ENCODE measurements at places on chromosomes 3 and 15.

- no peak for DNase-seq
Measured at GRCh38 chr3:42216302-42216701, 49.7 kb downstream of the CCK start.

DNA sequence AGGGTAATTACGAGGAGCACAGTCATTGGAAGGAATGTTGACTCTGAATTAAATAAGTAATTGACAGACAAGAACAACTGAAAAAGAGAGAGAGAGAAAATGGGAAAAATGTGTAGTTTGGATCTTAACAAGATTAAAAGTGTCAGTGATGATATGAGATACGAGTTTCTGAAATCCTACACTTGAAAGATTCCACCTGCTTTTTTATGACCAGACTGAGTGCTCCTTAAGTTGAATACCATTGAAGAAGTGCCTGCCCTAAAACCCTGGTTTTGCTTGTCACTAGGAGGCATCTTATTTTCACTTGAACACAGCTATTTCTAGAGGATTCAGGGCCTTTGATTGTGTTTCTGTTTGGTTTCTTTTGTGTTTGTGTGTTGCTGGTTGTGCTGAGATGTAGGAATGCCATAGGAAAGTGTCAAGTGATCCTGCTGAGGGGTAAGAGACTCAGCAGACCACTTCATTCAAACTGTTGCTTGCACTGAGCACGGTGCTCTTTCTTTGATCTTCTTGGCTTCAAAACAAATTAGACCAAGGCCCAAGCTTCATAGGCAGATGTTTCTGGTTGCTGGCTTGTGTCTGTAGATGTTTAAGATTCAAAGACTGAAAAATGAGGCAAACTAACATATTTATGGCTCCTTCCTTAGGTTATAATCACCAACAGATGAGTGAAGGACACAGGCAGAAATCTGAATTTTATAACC, 17.2 kb upstream of the ABHD10 start:
- no peak for DNase-seq

- DNase-seq = no peak
Measured at GRCh38 chr3:71369701-71370391, 213.7 kb downstream of the FOXP1 start.

DNA sequence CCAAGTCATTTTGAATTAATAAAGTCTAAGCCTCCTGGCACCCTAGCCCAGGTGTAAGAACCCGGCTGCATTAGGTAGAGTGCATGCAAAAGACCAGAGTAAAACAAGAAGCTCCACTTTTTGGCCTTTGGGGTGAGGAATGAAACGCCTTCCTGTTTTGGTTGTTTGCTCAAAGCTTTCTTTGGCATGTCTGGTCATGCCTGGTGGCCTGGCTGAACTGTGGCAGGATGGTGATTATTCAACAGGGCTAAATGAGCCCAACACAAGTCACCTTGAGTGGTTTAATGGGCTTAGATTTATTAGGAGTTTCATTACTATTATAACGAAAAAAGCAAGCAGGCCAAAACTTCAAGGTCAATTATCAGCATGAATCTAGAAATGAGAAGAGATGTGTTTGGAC, 40.9 kb upstream of the LDHAL6B start:
- no peak for DNase-seq

GRCh38 chr3:165859061-165859460, 21.8 kb upstream of the BCHE start:
- no peak for DNase-seq

- no peak for DNase-seq
Measured at GRCh38 chr3:127209840-127210653, 17.1 kb downstream of the PRR23E start.

GRCh38 chr3:116056280-116056679, 389.0 kb downstream of the LSAMP start:
- DNase-seq = no peak

GRCh38 chr15:40928821-40929659, at the start of gene DLL4:
Gene DLL4 (plus strand): TSS chr15:40929340. CDS start chr15:40929669, 329 bp downstream.
- no peak for DNase-seq

- DNase-seq = no peak
Measured at GRCh38 chr3:184366619-184367289, 5.2 kb downstream of the POLR2H start.

GRCh38 chr3:184347321-184348056, 10.1 kb downstream of the FAM131A start:
- no peak for DNase-seq

GRCh38 chr3:26799679-26800317, 177.2 kb downstream of the LRRC3B start:
- DNase-seq = no peak

DNA sequence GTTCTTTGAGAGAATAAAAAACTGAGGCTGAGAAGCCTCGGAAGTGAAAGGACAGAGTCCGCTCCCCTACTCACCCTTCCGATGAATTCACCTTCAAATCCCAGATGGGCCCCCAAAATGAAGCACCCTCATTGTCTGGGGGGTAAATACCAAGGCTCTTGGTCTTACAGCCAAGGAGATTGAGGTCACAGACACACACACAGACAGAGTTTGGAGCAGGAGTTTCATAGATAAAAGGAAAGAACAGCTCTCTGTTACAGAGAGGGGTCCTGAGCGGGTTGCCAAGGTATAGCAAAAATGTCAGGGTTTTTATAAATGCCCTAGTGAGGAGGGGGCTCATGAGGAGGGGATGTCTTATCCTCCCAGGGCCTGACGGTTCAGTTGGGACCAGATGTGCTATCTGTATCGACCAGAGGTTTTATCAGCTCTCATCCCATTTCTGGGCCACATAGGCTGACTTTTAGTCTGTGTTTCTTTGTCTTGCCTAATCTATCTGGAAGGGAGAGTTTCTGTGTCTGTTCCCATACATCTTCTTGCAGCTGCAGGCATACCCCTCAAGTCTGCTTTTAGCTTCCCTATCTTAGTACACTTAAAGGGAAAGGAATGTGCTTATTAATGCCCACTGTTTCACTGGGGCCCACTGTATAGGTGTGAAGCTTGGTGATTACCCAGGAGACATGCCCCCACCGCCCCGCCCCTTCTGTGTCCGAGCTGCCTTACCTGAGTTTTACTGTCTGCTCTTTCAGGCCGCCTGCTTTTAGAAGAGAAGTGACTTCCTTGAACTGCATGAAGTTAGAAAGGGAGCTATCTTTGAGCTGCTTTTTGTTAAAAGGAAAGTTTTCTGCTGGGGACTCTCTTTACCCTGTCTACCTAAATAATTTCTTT, 66.8 kb upstream of the ATP11B start:
- no peak for DNase-seq

GRCh38 chr3:175161291-175161690, 302.2 kb downstream of the NAALADL2 start:
- DNase-seq = no peak

GRCh38 chr3:135760581-135760980, 204.9 kb upstream of the PPP2R3A start:
- no peak for DNase-seq

- DNase-seq = no peak
Measured at GRCh38 chr3:149288655-149289054, 44.8 kb downstream of the TM4SF18 start.

DNA sequence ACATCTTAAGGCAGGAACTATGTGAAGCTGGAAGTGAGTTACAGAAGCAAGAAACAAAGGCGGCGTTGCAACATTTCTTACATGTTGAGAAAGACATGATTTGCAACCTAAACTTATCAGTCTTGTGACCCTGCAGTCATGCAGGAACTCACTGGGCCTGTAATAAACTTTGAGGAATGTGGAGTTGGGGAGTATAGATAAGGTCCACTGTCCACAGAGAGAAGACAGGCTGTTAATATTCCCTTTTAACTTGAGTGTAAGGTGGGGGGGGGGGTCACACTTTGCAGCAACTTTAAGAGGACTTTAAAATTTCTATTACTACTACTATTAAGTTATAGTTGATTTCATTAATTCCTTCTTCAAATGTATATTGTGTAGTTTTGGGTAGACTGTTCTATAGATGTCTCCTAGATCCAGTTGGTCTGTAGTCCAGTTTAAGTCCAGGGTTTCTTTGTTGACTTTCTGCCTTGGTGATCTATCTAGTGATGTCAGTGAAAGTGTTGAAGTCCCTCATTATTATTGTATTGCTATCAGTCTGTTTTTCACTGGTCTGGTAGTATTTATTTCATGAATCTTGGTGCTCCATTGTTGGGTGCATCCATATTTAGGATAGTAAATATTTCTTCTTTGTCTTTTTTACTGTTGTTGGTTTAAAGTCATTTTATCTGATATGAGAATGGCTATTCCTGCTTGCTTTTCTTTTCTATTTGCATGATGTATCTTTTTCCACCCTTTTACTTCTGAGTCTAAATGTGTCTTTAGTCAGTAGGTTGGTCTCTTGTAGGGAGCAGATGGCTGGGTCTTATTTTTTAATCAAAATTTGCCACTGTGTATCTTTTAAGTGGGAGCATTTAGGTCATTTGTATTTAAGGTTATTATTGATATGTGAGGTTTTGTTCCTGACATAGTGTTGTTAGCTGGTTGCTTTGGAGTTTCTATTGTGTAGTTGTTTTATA, 15.6 kb upstream of the FAM98B start:
- DNase-seq = no peak

GRCh38 chr3:188108703-188109412, 45.1 kb upstream of the LPP start:
- DNase-seq = no peak

- DNase-seq = no peak
Measured at GRCh38 chr3:195896361-195897080, 11.8 kb downstream of the TNK2 start.

DNA sequence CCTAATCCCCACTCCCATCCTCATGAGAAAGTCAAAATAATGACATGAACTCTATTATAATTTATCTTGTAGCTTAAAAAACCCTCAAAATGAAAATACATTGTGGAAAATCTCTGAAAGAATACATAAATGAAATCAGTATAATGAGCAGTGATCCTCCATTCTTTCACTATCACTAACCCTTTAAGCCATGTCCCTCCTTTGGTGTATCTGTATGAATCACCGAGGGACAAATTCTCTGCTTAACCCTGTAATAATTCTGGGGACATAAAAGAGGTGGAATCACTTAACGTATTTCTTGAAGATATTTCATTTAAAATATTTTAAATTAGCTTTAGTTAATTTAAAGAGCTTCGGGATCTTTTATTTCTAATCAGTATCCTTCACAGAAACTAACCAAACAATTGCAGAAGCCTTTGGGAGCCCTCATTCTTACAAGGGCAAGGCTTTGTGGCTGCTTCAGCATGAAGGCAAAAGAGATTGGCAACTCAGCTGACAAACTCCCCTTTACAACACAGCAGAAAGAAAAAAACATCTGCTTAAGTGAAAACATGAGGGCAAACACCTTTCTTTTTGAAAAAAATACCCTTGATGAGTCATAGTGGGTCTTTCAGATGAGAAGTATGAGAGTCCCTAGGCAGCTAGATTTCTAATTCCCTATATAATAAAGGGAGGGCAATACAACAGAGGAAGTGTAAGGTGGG, 44.0 kb upstream of the ALCAM start:
- DNase-seq = no peak

GRCh38 chr15:91759560-91759959, 93.9 kb upstream of the SLCO3A1 start:
- DNase-seq = no peak

DNA sequence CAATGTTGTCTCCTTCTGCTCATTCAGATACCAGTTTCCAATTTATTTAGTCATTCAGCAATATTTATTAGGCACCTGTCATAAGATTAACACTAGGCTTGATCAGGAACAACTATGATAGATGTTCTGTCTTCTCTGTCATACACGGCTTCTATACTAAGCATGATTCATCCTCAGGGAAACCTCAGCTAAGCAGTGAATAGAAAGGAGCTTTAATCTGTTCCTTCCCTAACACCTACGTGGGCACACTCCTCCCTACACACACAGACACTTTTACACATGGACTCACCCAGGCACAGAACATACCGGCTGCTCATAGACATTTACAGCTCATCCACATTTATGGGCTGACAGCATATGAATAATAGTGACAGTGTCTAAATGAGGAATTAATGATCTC, 136.9 kb downstream of the LEKR1 start:
- DNase-seq = no peak

- DNase-seq = no peak
Measured at GRCh38 chr15:69131362-69132220, 28.8 kb upstream of the GLCE start.

DNA sequence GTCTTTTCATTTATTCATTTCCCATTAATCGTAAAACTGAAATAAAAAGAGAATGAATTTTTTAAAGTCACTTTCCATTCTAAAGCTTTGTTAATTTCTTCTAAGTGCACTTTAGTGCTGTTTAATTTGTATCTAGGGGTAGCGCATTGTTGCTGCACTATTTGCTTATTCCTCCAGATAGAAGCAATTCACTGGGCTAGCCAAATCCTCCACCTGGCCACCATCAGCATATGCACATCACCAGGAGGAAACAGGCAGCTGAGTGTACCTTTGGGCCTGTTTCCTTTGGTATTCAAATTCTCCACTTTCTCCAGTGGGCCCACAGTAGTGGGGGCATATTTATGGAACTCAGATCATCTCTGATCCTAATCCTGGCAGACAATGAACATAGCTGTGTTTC, 29.8 kb upstream of the CPB1 start:
- DNase-seq = no peak

GRCh38 chr3:47370887-47371697, 9.7 kb upstream of the PTPN23 start:
- DNase-seq = no peak

DNA sequence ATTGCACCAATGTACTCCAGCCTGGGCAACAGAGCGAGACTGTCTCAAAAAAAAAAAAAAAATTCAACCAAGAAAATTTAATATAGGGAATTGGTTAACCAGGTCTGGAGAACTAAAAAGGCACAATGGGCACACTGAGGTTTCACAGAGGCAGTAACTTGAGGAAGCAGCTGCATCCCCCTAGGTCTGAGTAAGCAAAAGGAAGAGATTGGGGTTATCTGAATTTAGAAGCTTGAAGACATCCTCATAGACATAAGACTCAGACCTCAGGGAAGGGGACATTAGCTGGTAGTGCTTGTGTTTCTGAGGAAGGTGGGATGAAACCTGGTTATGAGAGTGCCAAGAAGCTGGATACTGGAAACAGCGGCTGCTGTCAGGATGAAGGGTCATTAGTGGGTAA, 50.1 kb upstream of the LEKR1 start:
- DNase-seq = no peak

DNA sequence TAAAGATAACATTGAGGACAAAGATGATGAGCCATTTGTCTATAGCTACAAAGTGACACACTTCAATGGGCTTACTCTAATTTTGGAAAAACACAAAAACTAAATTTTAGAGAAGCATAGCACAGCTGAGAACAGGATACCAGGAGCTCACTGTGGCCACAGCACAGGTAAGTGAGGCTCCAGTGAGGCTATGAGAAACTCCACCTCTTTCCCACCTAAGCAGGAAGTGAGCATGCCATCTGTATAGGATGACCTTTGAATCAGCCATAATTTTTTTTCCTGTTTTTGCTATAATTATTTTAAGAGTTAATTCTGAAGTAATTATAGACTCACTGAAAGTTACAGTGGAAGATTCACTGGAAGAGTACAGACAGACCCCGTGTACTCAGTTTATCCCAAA, 82.1 kb upstream of the DCLK3 start:
- DNase-seq = no peak

GRCh38 chr3:138941259-138941885, 5.6 kb downstream of the FOXL2 start:
- DNase-seq = no peak

GRCh38 chr15:31251165-31251564, 75.5 kb upstream of the KLF13 start:
- DNase-seq = no peak

GRCh38 chr3:189056646-189057335, 115.0 kb upstream of the TPRG1 start:
- no peak for DNase-seq

Data from stimulated activated CD4-positive, alpha-beta T cell treated with anti-CD3 and anti-CD28 coated beads, Interleukin-15, amount 100 ng/mL, for 1 hour (primary cell).